ENCODE measurements at places on chromosomes 11 and 22.

DNA sequence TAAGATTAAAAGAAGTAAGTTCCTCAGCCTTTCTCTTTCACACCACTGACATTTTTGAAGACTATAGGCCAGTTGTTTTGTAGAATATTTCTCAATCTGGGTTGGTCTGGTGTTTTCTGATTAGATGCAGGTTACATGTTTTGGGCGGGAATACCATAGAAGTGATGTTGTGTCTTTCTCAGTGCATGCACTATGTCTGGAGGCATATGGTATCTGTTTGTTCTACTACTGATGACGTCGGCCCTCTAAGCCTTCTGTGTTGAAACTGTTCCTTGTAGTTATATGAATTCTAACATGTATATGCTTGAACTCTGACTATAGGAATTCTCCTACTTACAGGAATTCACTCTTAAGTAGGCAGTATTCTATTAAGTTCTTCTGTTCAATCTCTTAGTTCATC is 21.6 kb downstream of the ZFTA start:
- no peak for DNase-seq

DNA sequence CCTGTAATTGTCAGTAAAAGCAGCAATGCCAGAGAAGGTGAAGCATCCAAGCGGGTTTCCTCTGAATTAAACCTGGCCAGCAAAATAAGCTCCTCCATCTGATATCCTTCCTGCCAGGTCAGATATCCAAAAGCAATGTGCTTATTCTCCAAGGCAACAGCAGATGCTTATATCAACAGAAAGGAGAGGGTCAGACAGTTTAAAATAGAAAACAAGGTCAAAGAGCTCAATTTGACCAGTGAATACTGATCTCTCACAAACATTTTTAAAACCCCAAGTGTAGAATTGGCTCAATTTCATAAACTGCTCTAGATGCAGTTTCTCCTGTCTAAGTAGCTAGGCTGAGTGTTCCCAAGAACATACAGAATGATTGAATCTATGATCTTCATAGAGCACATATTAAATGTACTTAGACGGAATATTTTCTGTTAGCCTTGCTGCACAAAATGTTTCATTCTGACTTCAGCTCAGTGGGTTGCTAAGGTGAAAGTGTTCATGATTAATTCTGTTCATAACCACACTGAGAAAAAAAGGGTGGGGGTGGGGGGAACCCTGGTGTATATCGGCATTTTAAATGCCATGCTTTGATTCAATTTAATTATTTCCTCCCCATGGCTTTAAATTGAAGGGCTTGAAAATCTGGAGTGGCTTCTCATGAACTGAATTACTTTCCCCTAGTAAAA is 174.2 kb upstream of the ARHGAP20 start:
- DNase-seq = no peak

DNA sequence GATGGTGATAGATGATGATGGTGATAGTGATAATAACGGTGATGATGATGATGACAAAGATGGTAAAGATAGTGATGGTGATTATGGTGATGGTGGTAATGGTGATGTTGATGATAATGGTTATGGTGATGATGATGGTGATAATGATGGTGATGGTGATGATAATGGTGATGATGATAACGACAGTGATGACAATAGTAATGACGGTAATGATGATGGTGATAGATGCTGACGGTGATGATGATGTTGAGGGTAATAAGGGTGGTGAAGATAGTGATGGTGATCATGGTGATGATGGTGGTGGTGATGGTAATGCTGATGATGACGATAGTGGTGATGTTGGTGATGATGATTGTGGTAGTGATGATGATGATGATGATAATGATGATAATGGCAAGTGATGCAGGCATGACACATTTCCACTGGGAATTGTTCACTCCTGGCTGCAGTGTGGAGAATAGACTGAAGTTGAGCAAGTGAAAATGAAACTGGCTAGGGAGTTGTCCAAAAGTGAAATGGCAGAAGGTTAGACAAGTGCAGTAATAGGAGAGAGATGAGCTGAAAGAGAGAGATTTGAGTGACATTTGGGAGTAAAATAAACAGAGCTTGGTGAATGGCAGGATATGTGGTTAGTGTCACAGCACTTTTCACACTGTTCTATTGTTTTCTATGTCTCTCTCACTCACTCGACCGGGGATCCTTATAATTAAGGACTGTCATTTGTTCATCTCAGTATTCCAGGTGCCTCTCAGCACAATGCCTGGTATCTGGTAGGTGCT is 992.5 kb downstream of the OPCML start:
- DNase-seq = no peak

DNA sequence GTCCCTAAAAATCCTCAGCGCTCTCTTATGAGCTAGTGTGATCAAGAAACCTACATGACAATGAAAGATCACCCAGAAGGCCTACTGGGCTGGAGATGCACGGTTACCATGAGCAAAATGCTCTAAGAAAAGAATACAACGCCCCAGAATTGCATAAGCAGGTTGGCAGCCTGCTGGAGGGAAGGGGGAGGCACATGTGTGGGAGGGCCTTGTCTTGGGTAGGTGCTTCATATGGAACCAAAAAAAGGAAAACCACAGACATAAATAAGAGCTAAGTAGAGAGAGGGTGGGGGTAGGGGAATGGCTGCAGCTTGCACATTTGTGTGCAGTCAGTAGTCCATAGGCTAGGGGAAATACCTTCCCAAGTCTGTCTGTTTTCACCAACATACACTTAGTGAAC is 2.8 kb downstream of the SIAE start:
- no peak for DNase-seq

- DNase-seq = no peak
Observed at GRCh38 chr22:41828516-41828915, 4.4 kb upstream of the SREBF2 start.

GRCh38 chr11:120945042-120945441 is 78.9 kb upstream of the TBCEL start:
- DNase-seq = no peak

DNA sequence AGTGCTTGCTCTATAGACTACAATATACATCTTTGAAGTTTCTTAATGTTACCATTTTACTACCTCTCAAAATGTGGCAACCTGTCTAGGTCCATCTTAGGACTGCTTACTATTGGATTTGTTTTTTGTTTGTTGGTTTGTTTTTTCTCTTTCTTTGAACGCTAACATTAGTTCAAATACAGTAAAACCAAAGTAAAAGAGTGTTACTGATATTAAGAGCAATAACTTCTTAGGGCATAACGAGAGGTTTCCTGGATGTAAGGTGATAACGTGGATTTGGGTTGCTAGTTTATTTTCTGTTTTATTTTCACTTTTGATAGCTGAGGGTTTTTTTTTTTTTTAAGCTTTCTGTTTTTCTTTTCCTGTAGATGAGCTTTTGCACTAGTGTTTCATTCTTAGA is 43.6 kb downstream of the TMEM135 start:
- no peak for DNase-seq

DNA sequence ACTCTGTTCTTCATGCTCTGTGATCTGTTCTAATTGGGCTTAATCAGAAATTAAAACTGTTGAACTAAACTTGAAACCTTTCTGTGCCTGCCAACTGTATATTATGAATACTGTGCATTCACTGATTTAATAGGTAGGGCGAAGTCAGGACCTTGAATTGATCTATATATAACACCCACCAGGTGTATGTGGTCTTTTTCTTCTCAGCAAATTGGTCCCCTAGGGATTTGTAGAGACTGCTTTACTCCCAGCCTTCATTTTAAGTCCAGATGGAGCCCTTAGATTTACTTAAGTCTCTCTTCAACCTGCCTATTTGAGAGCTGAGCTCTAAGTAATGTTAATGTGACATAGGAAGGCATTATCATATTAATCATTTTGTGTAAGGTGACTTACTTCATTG is 257.5 kb downstream of the TMEM135 start:
- DNase-seq = no peak

- DNase-seq = no peak
Observed at GRCh38 chr11:35003186-35003585, 86.8 kb downstream of the PDHX start.

DNA sequence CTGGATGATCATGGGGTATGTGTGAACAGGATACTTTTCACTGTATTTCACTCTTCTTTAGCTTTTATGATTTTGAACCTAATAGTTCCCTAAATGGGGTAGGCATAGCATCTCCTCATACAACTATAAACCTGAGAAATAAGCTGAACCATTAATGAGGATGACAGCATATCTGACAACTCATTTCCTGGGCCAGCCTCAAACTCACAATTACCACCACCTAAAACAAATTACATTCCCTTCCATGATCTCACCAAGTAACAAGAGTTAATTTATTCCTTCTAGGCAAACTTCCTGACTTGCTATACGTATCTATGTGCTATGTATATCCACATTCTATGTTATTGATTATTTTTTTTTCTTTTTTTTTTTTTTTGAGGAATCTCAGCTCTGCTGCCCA is 23.0 kb downstream of the SIK3 start:
- no peak for DNase-seq

- DNase-seq = no peak
Observed at GRCh38 chr11:21464601-21465193, 728.2 kb upstream of the ANO5 start.

DNA sequence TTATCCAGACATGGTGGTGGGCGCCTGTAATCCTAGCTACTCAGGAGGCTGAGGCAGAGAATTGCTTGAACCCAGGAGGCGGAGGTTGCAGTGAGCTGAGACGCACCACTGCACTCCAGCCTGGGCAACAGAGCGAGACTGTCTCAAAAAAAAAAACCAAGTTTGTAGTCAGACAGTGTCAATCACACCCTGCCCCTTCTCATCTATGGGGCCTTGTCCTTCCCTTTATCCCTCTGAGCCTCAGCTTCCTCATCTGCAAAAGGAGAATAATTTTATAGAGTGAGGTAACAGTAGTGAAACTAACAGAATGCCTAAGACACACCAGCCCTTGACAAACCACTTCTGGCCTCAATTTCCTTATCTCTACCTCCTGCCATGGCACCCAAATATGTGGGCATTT is 10.7 kb downstream of the BCL9L start:
- no peak for DNase-seq

GRCh38 chr11:8321876-8322275 is 58.2 kb upstream of the LMO1 start:
- no peak for DNase-seq

GRCh38 chr11:16082095-16083055 is 274.0 kb downstream of the SOX6 start:
- no peak for DNase-seq

GRCh38 chr11:110858547-110858921 is 146.3 kb upstream of the ARHGAP20 start:
- DNase-seq = peak; percentile 56

GRCh38 chr11:111765320-111765983 is 737 bp downstream of the PPP2R1B start:
- DNase-seq = no peak

DNA sequence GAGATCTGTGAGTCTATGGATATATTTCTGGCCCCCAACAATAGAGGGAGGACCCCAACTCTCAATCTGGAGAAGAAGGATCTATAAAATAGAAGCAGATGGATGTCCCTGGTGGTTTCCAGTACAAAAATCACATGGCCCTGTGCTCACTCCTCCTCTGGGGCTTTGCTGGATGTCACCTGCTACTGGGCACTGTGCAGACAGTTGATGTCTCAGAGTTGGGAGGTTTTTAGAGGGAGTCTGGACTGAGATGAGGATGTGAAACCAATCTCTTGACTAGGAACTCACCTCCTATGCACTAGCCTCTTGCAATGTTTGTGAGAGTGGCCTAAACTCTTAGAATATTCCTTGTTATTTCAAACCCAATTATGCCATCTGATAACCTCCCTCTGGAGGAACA is 107.2 kb downstream of the SCN3B start:
- DNase-seq = no peak

- no peak for DNase-seq
Observed at GRCh38 chr11:75477614-75477935, 44.6 kb upstream of the KLHL35 start.

DNA sequence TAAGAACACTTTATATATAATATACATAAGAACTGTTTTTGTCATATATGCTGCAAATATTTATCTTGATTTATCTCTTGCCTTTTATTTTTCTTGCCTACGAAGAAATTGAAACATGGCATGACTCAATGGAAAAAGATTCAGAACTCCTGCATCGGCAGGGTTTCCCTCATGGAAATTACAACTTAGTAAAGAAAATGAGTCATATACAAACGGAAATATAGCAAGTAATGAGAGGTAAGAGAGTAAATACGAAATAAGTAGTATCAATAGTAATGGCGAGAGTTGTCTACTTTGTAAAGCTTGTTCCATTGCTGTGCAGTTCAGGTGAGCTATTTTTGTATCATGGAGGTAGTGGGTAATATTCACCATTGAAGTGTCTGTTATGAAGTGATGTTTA is 350.4 kb downstream of the DDX10 start:
- DNase-seq = no peak

DNA sequence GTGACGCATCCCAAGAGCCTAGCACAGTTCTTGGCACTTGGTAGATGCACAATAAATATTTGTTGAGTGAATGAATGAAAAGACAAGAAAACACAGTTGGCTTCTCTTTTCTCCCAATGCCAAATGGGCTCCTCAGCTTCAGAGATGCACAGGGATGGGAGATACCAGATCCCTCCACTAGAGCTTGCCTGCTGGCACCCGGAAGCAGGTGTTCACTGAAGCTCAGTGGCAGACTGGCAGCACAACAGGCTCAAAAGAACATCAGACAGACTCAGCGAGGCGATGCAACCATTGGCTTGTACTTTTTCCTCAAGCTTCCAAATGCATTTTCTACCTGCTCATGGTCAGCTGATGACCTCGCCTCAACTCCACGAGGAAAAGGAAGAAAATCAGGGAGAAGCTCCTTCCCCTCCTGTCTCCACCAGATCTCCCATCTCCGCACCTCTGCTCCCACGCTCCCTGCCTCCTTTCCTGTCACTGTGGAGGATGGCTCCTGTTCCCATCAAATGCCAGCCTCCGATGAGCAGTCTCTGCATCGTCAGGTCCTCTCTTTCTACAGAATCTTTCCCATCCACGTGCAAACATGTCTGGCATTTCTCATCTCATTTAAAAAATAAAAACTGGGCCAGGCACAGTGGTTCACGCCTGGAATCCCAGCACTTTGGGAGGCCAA is 5.8 kb downstream of the RAPSN start:
- no peak for DNase-seq

GRCh38 chr22:26789951-26790350 is 132.6 kb downstream of the MIAT start:
- no peak for DNase-seq

DNA sequence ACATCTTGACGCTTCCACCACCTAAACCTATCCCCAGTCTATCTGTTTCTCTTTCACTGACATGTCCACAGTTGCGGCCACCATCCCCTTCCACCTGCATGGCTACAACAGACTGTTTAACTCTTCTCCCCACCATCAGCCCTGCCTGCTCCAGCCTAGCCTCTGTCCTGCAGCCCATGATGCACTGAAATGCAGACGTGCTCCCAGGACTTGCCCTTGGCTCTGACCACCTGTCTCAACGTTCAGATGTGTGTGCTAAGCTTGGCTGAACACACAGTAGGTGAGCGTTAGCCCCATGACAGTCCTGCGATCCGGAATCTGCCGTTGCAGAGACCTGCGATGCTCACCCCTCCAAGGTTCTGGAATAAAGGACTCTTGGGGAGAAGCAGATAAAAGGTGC is 22.7 kb downstream of the CBX7 start:
- no peak for DNase-seq

- no peak for DNase-seq
Observed at GRCh38 chr22:27795696-27796517, 5.6 kb downstream of the MN1 start.

Data from left ventricle myocardium superior (tissue), 1 donor.